SW 1271 (cell line): ENCODE measurements at places on chromosomes 2 and 18.
A peak's percentile ranks its signal among the peaks of the same experiment; 100 is the strongest.

- DNase-seq = no peak
These were observed 121.8 kb upstream of the DNAJC10 start for GRCh38 chr2:182594286-182594685.

GRCh38 chr2:19575641-19576040, 217.2 kb upstream of the OSR1 start:
- DNase-seq = no peak

- no peak for DNase-seq
These were observed 66.9 kb upstream of the MCFD2 start for GRCh38 chr2:46982351-46983064.

DNA sequence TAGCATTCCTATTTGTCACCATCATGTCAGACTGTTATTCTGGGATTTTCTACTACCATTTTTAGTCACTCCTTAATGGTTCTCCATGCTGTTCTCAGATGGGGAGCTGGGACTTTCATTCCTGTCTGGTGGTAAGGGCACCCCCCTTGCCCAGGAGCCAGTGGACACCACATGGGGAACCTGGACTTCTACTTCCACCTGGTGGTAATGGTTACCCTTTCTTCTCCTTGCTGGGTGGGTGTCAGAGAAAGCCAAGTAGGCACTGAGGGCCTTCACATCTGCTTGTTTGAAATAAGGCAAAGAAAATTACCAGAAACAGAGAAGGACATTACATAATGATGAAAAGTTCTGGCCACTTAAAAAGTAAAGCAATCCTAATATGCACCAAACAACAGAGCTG, 239.8 kb downstream of the FHOD3 start:
- DNase-seq = no peak

DNA sequence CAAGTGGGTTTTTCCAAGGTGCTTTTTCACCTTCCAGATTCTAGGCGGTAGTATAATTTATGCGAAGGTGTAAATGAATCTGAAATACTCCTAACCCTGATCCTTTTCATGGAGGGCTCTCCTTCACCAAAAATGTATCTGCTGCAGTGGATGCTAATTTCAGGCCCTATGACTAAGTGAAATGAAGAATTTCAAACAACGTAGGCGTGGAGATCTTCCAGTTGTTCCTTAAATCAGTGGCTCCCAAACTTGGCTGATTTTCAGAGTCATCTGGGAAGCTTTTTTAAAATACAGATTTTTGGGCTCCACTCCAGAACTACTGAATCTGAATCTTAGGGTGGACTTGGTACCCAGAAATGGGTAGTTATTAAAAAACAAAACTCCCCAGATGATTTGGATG, 5.5 kb downstream of the GCKR start:
- no peak for DNase-seq

- no peak for DNase-seq
These were observed 134.7 kb downstream of the TMEM163 start for GRCh38 chr2:134583997-134584520.

DNA sequence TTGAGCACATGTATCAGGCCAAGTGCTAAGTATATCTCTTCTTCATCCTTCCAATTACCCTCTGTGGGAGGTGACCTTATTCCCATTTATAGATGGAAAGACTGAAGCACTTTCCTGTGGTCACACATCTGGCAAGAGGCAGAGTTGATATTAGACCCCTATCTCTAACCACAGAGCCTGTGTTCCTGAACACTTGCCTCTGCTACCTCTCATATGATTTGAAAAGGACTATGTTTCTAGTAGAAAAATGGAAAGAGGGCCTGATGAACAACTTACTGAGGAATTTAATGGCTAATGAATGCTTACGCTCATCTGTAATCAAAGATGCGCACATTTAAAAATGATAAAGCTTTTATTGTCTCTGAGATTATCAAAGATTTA, 46.2 kb upstream of the DYNC2LI1 start:
- DNase-seq = no peak

DNA sequence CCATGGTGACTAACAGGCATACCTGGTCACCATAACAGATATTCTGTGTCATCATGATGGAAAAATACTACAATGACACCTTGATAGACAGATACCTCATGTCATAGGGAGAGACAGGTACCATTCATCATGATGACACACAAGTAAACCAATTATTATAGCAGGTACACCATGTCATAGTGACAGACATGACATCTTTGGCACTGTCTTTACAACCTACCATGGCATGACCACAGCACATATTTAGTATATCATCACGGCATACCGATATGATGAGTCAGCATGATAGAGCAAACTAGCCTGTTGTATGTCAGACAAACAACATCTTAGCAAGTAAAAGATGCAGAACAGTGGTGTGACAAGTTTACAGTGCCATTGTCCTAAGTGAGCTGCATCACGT, 101.3 kb upstream of the KLHL29 start:
- DNase-seq = no peak

DNA sequence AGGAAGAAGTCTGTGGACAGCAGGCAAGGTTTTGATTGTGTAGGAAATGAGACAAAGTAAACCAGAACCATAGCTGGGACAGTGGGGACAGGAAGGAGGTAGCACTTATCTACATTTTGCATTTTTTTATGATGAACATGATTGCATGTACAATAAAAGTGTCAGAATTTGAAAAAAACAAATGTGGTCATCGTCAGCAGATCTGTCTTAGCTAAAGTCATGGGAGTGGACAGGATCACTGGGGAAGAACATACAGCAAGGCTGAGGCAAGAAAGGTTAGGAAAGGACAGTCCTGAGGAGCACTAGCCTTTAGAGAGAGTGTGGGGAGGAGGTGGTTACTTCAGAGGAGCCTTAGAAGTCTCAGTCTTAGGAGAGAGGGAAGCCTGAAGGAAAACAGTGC, 35.1 kb upstream of the SLC14A2 start:
- no peak for DNase-seq

DNA sequence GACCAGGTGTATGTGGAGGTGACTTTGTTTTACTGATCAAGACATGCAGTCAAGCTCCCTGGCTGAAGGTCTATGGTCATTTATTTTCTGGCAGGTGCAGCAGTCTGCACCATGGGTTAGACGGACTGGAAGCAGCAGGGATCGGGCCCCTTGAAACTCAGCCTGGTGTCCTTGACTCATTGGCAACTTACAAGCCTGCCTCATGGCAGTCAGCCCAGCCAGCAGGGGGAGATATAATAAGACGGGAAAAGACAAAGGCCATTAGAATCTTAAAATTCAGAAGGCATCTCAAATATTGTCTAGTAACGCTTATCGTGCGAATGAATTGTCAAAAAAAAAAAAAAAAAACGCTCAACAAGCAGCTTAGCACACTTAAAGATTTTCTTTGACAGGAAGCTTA, 308.2 kb downstream of the EN1 start:
- DNase-seq = no peak

- peak; percentile 11 for DNase-seq
These were observed 57.3 kb upstream of the SNTG2 start for GRCh38 chr2:893311-893710.

DNA sequence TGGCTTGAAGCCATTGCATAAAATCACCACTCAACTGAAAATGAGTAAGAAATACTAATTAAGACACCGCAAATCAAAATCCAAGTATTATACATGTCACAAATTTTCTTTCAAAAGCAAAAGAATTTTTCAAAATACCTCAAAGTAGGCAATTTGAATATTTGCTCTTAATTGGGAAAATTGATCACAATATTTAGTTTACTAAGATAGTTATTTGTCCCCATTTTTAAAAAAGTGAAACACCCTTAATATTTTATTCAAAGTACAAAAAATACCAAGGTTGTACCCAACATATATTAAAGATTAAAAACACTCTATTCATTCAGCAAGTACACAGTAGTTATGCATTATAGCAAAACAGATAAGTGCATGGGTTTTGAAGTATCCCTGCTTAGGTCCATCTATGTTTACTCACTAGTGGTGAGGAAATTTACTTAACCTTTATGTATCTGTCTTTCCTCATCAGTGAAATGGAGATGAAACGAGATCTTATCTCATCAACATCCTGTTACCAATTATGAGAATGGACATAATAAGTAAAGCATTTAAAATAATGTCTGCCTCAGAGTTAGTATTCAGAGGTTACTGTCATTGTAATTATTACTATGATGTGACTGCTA, 35.1 kb downstream of the VPS54 start:
- DNase-seq = no peak

GRCh38 chr2:184834699-184835397, 236.5 kb downstream of the ZNF804A start:
- DNase-seq = no peak

- no peak for DNase-seq
These were observed 19.8 kb upstream of the ZNF532 start for GRCh38 chr18:58844871-58845270.

DNA sequence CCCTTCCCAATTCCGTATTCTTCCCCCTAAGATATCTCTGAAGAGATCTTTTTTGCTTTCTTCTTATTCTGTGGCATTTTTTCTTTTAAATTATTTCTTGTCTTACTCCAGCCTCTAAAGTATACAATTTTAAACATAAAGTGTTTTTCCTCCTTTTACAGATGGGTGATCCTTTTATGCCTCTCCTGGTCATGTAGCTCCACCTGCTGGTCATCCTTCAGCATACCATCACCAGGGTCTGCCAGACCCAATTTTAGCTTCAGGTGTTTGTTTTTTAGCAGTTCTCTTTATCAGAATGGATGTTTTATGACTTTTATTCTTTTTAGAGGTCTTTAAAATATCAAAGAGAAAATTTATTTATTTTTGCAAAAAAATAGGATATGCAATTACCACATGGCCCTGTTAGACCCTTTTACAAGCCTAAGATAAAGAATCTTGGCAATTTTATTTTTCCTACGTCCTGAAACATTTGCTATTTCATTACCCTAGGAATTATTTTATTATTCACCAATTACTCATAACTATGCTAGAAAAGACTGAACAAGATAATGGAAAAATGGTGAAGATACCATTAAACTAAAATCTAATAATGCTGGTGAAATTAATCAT, 55.5 kb downstream of the PIGN start:
- DNase-seq = no peak

- no peak for DNase-seq
These were observed 68.5 kb downstream of the SPIRE1 start for GRCh38 chr18:12589448-12589847.

DNA sequence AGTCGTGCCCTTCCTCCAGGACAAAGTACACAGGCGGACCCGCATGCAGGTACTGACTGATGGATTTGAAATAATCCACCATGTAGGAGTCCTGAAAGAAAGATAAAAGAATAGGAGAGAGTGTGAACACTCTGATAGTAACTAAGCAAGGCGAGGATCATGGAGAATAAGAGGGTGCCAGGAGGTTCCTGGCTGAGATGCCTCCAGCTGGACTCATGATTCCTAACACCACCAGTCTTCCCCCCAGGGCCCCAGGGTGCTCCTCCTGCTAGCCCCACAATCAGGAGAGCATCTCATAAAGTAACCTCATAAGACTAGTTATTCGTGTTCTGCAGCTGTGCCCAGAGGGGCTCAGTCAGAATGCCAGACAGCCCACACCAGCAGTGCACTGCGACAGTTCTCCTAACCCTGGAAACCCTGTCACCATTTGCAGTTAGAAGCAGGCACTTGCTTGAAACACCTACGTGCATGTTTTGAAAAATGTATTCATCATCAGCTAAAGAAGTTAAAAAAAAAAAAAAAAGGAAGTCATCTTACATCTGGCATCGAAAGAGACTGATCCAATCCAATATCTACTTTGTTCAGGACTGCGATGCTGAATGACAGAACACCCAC, 36.7 kb downstream of the RMC1 start:
- no peak for DNase-seq

DNA sequence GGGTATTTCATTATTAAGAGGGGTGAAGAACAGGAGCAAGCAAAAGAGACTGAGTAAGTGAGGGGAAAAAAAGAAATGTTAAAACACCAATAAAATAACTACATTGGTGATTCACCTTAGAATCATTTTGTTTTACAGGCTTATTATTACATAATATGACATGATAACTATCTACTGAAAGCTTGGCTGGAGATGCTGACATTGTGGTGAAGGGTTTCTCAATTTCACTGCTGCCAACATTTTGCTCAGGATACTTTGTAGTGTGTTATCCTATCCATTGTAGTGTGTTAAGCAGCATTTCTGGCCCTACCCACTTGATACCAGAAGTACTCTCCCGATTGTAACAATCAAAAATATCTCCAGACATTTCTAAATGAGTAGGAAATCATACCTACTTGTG, 1564.6 kb upstream of the NXPH2 start:
- no peak for DNase-seq

- no peak for DNase-seq
These were observed 22.6 kb upstream of the BCL2 start for GRCh38 chr18:63342206-63342605.

- no peak for DNase-seq
These were observed 409.0 kb upstream of the SMIM21 start for GRCh38 chr18:75836516-75836915.

- no peak for DNase-seq
These were observed 10.1 kb downstream of the LMAN2L start for GRCh38 chr2:96729748-96730147.

DNA sequence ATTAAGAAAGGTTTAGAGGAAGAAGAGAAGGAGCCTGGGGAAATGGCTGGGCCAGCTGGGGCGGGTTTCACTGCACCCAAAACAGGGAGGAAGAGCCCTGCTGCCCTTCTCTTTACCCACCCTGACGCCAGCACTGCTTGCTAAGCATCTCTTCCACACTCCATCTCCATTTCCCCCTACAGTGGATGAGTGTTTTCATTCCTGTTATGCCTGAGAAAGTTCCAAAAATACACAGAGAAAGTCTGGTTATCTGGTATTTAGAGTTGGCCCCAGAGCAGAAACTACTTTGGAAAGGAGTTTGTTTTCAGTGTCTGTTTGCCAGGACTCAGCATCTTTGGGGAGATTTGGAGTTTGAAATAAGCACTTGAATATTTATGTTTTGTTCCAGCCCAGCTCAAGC, 451.0 kb downstream of the SLC4A3 start:
- no peak for DNase-seq

GRCh38 chr2:206389164-206389563, 54.2 kb upstream of the ADAM23 start:
- no peak for DNase-seq

DNA sequence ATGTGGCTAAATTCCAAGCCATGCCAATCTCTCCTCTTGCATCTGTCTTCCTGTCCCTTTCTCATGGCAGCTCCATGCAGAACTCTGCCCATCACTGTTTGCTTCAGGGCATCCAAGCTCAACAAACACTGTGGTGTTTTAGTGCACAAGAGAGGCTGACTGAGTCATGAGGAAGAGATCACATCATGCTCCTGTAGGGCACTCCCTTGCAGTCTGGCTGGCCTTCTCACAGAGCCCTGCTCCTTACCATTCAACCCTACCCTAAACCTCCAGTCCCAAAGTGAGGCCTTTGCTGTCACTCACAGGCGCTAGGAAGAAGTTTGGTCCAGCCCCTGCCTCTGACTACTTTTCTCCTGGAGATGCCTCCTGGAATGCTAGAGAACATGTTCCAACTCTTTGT, 194.0 kb downstream of the LRATD1 start:
- DNase-seq = no peak

DNA sequence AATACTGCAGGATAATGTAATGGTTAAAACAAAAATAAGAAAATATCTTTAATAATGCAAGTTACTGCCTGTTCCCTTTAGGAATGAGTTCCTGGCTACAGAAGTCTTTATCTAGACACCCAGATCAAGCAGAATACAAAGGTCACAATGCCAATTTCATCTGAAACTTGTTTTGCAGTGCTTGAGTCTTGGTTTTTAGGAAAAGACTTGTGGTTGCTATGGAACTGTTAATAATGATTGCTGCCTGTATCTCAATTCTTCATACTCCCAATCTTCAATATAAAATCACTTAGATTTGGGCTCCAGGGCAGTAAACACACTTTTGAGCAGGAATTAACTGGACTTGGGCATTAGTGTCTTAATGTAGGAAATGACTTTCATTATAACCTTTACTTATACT, 14.2 kb downstream of the CAVIN2 start:
- no peak for DNase-seq

GRCh38 chr2:108171657-108172056, 68.1 kb upstream of the SULT1C3 start:
- no peak for DNase-seq
